ENCODE measurements at places on chromosomes 6 and 20.

- no peak for DNase-seq
Measured at GRCh38 chr20:9412309-9412708, 102.1 kb upstream of the LAMP5 start.

DNA sequence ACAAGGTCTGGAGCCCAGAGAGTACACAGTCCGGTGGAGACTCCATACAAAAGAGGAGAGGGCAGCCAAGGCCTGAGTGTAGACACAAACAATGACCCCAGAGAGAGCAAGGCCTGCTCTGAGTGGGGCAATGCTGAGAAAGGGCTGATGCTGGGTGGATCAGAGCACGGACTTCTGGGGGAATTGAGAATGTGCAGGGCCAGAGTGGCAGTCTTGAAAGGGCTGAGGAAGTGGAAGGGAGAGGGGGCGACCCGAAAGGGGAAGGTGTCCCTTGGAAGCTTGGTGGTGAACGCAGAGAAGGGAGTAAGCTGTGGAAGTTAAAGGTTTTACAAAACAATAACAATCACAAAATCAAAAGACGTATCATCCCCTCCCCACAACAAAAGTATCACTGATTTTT, 12.0 kb upstream of the GRM4 start:
- no peak for DNase-seq

- no peak for DNase-seq
Measured at GRCh38 chr6:79065232-79065631, 12.8 kb downstream of the PHIP start.

- DNase-seq = no peak
Measured at GRCh38 chr6:82017288-82017687, 230.3 kb downstream of the IBTK start.

- DNase-seq = no peak
Measured at GRCh38 chr20:49171909-49172308, 16.2 kb downstream of the STAU1 start.
